A549 (cell line): ENCODE measurements at places on chromosomes 2 and 18.
A peak's percentile ranks its signal among the peaks of the same experiment; 100 is the strongest.

DNA sequence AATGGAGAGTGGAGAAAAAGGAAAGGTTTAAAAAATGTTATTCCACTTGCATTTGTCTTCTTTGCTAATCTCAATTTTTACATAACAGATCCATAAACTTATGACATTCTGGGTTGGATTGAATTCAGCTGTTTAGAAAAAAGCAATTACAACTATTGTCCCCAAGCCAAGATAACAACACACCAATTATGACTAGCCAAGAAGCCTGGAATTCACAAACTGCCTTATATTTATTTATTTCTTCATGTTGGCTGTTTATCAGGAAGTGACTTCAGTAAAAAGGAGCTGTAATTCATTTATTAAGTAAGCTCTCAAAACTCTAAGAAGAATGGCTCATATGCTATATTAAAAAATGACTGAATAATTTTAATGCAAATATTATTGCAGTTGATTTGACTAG is 137.4 kb downstream of the CALCRL start:
- no peak for DNase-seq

GRCh38 chr2:209788925-209789324 is 17.3 kb downstream of the UNC80 start:
- DNase-seq, result no peak

DNA sequence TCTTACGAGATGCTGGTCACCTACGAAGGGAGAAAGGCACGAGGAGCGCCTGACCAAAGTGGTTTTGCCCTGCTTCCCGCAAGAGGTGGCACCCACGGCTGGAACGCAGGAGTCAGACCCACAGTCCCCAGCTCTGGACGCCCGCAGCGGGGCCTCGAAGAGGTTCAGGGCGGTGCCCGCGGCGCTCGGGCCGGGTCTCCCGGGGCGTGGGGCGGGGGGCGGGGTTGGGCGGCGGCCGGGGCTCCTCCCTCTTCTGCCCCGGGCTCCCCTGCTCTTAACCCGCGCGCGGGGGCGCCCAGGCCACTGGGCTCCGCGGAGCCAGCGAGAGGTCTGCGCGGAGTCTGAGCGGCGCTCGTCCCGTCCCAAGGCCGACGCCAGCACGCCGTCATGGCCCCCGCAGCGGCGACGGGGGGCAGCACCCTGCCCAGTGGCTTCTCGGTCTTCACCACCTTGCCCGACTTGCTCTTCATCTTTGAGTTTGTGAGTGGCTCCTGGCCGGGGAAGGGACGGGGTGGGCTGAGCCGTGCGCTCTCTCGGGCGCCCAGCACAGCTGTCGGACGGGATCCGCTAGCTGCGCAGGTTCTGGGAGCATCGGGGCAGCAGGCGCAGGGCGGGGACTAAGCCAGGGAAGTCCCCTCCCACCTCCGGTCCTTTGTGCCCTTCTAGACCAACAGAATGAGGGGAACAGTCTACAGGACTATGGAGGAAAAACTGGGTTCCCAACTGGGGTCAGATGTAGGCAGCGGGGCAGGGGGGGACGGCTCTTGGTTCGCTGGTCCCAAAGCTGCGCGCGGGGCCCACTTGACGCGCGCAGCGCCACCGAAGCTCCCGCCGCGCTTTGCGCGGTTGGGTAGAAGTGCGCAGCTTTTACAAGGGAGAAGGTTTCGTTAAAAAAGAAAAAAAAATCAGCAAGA is at the start of gene MAL:
TSS of gene MAL (plus strand) at position 303 of the 914 bp plus-strand sequence. CDS start at position 388, 85 bp downstream.
- DNase-seq, result peak; percentile 41

DNA sequence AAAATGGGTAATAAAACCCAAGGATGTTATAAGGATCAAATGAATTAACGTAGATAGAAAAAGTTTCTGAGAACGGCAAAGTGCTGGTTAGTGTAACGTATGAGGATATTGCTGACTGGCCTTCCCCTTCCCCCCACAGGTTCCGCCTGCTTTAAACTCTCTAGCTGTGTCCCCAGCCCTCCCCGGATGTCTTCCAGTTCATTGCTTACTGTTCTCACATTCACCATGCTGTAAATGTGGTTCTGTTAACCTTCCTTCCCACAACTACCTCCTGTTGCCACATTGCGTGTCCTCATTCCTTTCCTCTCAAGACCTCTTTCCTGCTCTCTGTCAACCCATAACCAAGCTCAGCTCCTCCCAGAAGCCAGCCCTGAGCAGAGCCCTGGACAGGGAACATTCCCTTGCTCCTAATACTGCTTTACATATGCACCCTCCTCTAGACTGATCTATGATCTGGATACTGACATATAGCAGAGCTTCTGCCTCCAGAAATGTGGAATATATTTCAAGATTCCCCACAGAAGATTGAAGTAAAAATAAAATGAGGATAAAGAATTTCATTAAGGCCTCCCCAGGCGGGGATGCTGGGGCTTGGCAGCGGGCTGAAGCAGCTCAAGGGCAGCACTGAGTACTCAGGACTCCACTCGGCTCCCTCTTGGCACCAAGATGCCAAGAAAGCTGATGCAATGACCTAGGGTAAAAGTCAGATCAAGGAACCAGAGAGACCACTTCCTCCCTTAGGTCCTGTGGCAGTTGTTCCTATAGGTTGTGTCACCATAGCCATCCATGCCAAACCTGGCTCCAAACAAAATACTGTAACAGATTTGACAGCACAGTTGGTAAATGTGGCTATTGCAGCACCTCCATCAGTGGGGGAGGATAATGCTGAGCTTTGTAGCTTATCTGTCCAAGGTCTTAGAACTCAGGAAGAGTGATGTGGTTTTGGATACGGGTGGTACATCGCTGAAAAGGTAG is 136.4 kb upstream of the PIK3C3 start:
- DNase-seq, result no peak

GRCh38 chr2:221552291-221552690 is 19.8 kb downstream of the EPHA4 start:
- no peak for DNase-seq

DNA sequence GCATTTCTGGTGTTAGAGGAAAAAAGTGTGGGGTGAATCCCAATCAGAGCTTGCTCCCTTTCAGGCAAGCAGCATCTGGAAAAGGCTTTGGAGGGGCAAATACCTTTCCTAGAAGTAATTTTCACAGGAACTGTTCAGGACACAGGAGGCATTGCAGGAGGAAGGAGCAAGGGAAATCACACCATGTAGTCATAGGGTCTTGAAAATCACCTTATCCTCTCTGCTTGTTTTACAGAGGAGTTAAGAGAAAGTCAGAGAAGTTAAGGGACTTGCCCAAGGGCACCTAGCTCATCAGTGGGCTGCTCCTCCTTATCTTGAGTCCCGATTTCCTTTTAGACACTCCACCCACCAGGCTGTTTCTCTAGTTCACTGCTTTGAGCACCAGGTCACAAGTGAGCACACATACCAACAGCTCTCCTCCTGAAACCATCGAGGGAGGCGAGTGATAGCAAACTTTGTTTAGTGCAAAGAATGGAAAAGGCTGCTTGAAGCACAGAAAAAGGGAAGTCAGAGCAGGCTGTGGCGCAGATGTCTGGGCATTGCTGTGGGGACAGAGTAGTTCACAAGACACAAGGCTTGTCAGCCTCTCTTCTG is 89.2 kb upstream of the CXCR4 start:
- DNase-seq, result no peak

DNA sequence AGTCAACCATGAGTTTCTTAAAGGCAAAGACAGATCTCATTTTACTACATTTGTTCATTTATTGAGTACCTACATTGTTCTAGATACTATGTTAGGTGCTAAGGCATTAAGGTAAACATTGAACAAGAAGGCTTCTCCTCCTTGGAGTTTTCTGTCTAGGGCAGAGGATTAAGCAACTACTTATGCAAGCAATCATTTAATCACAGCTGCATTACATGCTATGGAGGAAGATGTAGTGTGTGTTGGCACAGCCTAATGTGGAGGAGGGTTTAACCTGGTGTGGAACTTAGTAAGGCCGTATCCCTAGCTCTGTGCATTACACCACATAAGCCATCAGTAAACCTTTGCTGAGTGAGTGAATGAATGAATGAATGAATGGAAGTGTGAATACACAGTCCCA is 106.5 kb upstream of the MAP3K20 start:
- DNase-seq, result no peak

- no peak for DNase-seq
Observed at GRCh38 chr2:176601066-176601465, 331.8 kb downstream of the MTX2 start.

DNA sequence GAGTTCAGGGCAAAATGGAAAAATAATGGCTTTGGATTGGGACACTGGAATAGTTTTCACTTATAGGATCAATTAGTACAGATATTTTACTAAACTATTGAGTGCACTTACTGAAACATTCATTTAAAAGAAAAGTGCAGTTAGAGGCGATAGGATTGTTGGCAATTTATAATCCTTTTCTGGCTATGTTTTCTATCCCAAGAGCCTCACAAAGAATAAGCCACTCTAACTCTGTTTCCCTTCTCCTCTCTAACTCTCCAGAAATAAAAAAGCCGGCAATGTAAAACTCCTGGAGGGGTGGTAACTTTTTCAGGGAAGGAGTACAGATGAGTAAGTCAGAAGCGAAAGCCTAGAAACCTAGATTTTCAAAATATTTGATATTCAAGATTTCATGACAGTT is 91.3 kb downstream of the EPHA4 start:
- DNase-seq, result no peak

DNA sequence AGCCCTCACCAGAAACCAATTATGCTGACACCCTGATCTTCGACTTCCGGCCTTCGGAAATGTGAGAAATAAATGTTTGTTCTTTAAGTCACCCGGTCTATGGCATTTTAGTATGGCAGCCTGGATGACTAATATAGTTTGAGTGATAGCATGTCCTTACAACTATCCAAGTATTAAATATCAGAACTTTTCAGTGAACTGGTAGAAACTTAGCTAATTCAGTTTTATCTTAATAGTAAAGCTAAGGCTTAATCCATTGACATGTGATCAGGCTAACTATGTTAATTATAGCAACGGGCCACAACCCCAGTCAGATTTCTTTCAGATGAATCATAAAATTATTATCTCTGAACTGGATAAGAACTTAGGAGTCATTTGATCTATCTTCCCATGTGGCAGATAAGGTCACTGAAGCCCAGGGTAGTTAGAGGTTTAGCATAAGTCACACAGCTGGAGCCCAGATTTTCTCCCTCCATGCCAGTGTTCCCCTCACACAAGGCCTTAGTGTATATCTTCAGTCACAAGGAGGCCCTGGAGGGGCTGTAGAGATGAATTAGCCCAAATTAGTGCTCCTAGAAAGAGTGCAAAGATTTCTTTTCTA is 40.7 kb upstream of the UPP2 start:
- DNase-seq, result no peak

DNA sequence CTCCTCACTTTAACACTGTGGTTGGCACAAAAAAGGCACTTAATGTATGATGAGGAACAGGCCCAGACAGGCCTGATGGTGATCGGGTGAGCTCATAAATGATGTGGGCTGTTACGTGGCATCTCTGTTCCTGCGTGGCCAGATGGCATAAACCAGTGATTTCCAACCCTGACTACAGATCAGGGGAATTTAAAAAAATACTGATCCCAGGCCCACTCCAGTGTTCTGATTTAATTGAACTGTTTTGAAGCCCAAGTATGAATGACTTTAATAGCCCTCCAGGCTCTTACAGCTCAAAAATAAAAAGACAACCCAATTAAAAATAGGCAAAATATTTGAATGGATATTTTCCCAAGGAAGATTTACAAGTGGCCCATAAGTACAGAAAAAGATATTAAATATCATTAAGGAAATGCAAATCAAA is 48.2 kb downstream of the LIPG start:
- DNase-seq, result no peak

GRCh38 chr2:9738535-9739496 is 104.5 kb upstream of the TAF1B start:
- no peak for DNase-seq

DNA sequence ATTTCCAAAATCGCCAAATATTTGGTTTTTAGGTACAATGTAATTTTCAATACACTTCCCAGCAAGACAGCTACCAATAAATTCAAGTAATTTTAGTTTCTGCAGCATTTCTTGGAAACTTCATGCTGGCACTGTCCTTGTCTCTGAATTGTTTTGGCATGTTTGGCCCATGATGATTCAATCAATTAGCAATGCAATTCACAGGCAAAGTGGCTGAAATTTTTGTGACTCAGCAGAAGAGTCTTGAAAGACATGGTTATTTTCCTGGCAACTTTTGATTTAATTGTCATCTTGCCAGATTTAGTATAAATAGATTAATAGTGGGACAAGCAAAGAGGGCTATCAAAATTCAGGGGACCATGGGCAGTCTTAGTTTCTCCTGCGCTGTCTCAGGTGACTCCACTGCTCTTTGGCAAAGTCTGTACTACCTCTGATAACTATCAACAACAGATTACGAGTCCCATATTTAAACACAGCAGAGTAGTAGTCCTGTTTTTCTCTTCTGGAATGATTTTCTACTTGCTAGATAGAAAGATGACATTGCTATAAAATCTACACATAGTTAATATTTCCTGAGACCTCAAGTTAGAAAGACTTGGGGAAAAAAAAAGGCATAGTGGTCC is 88.9 kb upstream of the CYP26B1 start:
- peak; percentile 56 for DNase-seq

DNA sequence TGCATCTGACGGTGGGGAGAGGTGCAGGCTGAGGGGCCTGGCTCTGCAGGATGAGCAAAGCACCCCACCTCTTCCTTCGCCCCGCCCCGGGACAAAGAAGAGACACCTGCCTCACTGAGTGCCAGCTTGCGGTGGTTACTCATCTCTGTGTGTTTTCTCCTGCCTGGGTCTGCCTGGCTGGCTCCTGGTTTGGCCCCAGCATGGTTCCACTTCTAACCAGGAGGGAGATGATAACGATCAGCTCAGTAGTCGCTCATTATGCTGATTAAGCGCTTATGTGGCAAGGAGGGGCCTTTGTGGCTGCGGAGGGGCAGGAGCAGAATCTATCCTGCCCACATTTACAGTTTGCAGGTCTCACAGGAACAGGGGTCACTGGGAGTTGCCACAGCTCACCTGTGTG is 68.7 kb upstream of the EDAR start:
- DNase-seq, result no peak
